GM23338 (cell line): ENCODE measurements at places on chromosomes 2 and 18.

DNA sequence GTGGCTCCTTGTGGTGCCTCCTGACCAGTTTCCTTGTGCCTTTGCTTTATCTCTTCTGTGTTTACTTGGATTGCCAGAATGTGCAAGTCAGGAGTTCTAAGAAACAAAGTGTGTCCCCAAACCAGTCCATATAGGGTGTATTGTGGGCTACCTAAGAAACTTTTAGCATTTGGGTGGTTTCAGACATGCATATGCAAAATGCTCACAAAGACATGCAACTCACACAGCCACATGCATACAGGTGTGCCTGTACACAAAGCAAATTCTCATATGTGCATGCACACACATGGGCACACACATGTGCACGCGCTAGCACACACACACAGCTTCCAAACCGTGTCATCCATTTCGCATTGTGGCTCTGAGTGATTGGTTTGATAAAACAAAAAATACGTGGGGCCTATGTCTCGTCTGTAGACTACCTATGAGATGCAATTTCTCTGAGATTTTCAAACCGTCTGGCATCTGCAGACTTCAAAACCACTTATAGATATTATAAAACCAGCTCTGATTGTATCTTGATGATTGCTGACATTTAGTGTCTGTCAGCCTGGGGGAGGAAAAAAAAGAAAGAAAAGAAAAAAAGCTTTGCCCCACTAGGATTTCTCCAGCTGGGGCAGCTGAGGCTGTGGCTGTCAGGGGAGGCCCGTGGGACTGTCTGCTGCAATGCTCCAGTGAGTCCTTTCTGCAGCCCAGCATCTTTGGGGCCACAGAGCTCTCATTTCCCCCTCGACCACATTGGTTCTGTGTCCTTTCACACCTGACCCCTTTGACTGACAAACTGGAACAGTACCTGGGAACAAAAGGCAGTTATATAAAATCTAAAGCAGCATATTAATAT, 556.1 kb downstream of the CMPK2 start:
- DNase-seq, result no peak
- no peak overlapping the region for H3K4me3 ChIP-seq
- H3K4me1 ChIP-seq, result no peaks in the 10 kb centered on the region
- H3K36me3 ChIP-seq, result peaks cover 10% of the 10 kb centered on the region; the same call in 1 of the 2 replicates
- no peaks in the 10 kb centered on the region for H3K27me3 ChIP-seq
- H3K27ac ChIP-seq, result no peak overlapping the region

DNA sequence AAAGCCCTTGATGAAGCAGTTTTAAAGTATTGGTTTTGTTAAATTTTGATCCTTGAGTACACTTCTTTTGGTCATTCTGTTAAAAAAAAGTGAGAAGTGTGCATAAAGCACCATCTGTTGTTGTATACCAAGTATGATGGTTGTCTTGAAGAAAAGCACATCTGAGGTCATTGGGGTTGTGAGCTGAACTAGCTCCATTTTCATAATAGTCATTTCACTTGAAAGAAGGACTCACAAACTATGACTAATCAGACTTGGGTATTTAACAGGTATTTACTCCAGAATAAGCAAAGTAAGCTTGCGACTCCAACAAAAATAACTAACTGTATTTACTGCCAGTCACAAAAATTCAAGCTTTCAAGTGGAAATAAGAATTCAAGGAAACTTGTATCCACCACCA, 35.1 kb downstream of the CHN1 start:
- H3K4me1 ChIP-seq, result peaks cover 65% of the 10 kb centered on the region
- H3K27me3 ChIP-seq, result no peaks in the 10 kb centered on the region
- no peak overlapping the region for H3K4me3 ChIP-seq
- no peak overlapping the region for H3K27ac ChIP-seq

- DNase-seq, result no peak
- peaks cover 43% of the 10 kb centered on the region for H3K4me1 ChIP-seq
- H3K4me3 ChIP-seq, result no peak overlapping the region
- no peaks in the 10 kb centered on the region for H3K27me3 ChIP-seq
These were observed 59.7 kb downstream of the MAP4K3 start for GRCh38 chr2:39377226-39377939.

GRCh38 chr2:102637358-102637757, 18.0 kb downstream of the SLC9A2 start:
- H3K4me3 ChIP-seq, result no peak overlapping the region
- H3K4me1 ChIP-seq, result peaks cover 7% of the 10 kb centered on the region; the same call in 1 of the 2 replicates
- no peaks in the 10 kb centered on the region for H3K36me3 ChIP-seq
- H3K27me3 ChIP-seq, result no peaks in the 10 kb centered on the region
- no peak overlapping the region for H3K27ac ChIP-seq
- no peak for DNase-seq

DNA sequence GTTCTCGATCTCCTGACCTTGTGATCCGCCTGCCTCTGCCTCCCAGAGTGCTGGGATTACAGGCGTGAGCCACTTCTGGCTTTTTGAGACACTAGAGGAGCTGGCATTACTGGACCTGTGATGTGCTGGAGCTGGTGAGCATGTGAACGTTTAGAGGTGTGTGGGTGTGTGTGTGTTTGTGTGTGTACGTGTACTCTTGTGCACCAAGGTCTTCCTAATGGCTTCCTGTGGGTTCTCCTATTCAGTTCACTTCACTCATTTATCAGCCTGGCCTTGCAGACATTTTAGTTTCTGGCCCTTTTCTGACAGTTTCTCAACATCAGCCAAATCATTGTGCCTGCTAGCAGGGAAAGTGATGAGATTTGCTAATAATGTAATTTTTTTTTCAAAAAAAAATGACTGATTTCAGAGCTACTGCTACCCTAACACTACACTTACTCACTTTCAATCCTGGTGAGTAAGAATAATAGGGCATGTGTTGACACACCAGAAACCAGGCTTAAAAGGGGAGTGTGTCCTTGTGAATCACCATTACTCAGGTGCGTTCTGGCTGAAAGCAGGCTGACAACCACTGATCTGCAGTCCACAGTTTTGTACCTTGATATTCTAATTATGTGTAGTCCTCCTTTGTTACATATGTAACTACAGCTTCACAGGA, 41.0 kb upstream of the ACTR3 start:
- H3K27me3 ChIP-seq, result no peaks in the 10 kb centered on the region
- DNase-seq, result no peak
- no peaks in the 10 kb centered on the region for H3K4me1 ChIP-seq
- no peak overlapping the region for H3K4me3 ChIP-seq
